ENCODE measurements at places on chromosomes 16 and 17.

DNA sequence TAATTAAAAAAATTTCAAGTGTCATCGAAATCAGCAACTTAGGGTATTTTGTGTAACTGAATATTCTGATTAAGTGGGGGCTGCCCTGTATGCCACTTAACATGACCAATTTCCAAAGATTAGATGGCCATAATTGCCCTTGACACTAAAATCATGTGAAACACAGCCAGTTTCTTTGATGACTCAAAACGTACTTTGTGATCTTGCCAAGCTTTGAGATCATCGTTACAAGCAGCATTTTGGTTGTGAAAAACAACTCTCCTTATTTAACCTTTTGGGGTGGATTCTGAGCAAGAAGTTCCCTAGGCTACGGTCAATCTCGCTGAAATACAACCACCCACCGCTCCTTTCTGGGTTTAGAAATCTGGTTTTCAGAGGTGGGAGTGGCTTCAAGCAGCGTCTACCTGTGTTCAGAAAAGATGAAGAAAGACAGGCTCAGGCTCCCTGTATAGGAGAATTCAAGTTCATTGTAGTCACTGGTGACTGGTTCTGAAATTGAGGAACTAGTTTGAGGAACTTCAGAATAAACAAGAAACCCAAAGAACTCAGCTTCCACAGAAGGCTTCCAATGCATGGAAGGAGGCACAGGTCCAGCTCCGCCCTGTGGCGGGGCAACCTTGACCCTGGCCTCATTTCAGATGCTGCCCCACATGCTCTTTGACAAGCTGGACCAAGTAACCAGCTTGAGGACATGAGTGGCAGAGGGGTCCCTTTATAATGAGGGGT is 9.4 kb downstream of the MAP3K14 start:
- DNase-seq: no peak

DNA sequence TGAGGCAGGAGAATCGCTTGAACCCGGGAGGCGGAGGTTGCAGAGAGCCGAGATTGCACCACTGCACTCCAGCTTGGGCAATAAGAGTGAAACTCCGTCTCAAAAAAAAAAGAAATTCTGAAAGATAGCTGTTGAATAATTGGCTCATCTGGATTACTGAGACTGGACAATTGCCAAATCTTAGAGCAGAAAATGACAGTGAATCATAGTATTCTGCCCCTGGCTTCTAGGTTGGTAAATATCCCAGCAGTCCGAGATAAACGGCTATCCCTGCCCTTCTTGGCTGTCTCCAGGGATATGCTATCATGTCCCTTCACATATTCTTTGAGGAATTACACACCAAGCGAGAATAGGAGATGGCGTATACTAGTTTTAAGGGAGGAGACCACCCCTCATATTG is 35.5 kb upstream of the METTL16 start:
- no peak for DNase-seq

DNA sequence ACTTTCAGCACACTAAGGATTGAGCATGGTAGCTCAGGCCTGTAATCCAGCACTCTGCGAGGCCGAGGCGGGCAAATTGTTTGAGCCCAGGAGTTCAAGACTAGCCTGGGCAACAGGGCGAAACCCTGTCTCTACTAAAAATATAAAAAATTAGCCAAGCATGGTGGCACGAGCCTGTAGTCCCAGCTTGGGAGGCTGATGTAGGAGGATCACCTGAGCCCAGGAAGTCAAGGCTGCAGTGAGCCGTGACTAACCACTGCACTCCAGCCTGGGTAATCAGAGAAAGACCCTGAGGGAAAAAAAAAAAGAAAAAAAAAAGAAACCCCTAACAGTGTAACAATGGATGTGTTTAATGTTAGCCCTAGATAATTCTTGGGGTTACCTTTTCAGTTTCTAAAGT is 24.0 kb downstream of the PARN start:
- no peak for DNase-seq

DNA sequence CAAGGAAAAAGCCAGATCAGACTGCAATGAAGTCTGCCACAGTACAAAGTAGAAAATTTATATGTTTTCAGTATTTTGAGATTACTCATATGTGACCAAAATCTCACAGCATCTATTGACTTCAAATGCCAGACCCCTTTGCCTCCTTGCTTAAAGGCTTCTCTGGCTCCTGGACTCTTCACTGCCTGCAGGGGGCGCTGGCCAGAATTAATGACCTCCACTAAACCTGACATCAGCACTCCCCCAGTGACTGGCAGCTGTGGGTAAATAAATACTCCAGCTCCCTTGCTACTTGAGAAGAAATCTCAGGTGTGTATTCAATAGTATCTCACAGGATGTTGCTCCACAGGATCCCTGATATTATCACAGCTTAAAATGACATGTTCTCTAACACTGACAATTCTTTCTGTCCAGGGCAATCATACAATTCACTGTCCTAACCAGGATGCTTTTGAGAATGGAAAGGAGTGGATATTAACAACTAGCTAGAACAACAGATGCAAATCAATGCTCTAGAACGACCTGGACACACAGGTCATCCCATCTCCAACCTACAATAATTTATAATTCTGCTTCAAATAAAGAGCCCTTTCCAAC is 4.0 kb downstream of the BECN1 start:
- peak; percentile 19 for DNase-seq

GRCh38 chr16:11359370-11359769 is 14.1 kb downstream of the RMI2 start:
- no peak for DNase-seq

DNA sequence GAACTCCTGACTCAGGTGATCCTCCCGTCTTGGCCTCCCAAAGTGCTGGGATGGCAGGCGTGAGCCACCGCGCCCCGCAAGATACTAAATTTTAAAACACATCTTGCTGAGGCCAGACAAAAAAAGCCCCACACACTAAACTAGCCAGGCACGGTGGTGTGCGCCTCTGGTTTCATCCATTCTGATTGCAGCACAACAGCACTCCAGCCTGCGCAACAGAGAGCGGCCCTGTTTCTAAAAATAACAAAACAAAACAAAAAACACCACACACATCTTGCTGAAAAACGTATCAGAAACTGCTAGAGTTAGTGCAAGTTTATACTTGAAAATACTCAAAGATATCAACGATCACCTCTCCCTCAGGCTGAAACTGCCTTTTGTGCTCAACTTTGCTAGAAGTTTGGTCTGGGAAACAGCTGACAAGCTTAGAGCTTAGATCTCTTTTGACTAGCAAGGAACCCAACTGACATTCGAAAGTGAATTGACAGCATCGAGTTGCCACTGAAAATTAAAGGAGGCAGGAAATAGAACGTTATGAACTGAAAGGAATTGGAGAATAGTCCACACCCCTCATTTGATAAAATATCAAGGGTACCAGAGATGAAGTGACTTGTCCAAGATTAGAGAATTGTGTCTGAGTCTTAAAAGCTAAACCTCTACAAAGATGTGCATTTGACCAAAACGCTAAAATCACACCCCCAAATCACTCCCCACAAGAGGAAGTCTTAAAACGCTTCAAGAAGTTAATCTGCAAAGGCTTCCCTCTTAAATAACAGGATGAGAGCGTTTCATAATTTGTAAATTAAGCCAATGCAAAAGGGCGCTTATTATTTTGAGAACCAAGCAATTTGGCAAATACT is 908 bp downstream of the COG4 start:
- DNase-seq: no peak

GRCh38 chr17:46024590-46024989 is 25.5 kb downstream of the STH start:
- DNase-seq: no peak

- DNase-seq: no peak
Observed at GRCh38 chr16:48231727-48232492, 12.2 kb upstream of the LONP2 start.

- DNase-seq: no peak
Observed at GRCh38 chr17:47674499-47674898, 19.5 kb upstream of the TBKBP1 start.

- DNase-seq: no peak
Observed at GRCh38 chr16:15708096-15708495, 58.1 kb downstream of the NDE1 start.

GRCh38 chr16:4987580-4988374 is 29.6 kb downstream of the SEC14L5 start:
- DNase-seq: no peak

- DNase-seq: peak; percentile 92
Observed at GRCh38 chr16:1964506-1965395, at the start of gene RPS2. TSS of gene RPS2 (minus strand) at chr16:1964826. CDS start at chr16:1964625, 201 bp downstream.

DNA sequence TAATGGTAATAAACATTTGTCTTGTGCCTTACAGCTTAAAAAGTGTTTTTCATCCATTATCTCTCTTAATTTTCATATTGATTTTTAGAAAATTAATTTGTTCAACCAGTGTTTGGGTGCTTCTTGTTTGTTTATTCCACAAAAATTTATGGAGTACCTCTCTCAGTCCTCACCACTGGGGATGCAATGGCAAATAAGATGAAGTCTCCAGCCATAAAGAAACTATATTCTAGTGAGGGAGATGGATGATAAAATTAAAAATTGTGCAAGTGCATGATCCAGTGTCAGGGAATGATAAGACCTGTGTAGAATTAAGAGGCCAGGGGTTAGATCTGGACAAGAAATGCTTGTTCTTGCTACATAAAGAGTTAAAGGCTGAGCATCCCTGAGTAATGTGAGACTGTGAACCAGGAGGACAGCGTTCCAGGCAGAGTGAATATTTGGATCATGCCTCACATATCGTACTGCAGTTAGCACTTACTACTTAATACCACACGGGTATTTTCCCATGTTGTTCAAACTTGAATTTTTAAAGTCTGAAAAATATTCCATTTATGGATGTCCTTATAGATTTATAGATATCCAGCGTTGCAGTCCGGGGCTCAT is 535.7 kb upstream of the HSBP1 start:
- DNase-seq: no peak

GRCh38 chr17:33261820-33262219 is 31.3 kb downstream of the ASIC2 start:
- DNase-seq: no peak

DNA sequence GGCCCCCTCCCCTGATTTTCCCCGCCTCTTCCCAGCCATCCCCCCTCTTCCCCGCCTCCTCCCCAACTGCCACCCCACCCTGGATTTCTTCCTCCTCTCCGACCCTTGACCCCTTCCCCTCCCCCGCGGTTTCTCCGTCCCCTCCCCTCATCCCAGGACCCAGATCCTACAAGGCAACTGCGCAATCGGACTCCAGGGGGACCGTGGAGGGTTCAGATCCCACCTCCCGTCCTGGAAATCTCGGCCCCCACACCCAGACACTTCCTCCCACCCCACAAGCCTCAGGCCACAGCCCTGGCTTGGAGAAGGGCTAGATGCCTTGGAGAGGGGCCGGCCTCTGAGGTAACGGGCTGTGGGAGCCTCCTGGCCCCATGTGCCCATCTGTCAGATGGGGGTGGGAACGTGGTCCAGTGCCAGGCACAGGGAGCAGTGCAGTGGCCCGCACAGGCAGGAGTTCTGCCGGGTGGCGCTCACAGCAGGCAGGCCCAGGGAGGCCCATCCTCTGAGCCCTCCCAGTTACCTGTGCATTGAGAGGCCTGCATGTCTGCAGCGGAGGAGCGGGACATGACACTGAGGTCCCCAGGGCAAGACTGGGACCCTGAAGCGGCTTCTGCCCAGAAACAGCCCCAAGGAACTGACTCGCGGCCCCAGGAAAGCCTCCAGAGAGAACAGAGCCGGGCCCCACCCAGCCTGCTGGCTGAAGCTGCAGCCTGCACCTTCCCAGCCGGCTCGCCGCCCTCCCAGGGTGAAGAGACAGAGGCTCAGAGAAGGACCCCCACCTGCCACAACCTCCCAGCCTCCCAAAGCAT is 16.7 kb downstream of the ZNF423 start:
- DNase-seq: no peak

- DNase-seq: no peak
Observed at GRCh38 chr17:45130681-45131615, 1.4 kb downstream of the PLCD3 start.

- DNase-seq: no peak
Observed at GRCh38 chr17:2075336-2076086, 20.6 kb downstream of the HIC1 start.

GRCh38 chr17:63019138-63019873 is 53.3 kb downstream of the TANC2 start:
- no peak for DNase-seq

All from stimulated activated CD8-positive, alpha-beta memory T cell treated with anti-CD3 and anti-CD28 coated beads, Interleukin-4, amount 100 ng/mL, for 1 hour (primary cell).